AG04450 (cell line): ENCODE measurements at places on chromosomes 2 and 18.

DNA sequence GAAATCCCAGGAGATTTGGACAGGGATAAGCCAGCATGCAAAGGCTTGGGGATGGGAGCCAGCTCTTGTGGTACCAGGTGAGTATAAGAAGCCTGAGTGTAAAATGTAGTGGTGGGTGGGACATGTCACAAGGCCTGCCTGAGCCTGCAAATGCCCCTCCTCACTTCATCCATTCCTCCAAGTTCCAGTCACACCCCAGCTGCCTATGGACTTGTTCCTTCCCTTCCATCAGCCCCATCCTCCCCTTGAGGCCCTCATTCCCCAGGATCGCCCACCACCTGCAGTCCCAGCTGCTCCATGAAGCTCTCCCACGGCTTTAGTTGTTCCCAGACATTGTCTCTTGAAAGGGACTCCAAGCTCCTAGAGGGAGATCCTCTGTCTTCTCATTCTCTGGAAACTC lies 81.5 kb downstream of the MARCO start:
- no peak for DNase-seq

DNA sequence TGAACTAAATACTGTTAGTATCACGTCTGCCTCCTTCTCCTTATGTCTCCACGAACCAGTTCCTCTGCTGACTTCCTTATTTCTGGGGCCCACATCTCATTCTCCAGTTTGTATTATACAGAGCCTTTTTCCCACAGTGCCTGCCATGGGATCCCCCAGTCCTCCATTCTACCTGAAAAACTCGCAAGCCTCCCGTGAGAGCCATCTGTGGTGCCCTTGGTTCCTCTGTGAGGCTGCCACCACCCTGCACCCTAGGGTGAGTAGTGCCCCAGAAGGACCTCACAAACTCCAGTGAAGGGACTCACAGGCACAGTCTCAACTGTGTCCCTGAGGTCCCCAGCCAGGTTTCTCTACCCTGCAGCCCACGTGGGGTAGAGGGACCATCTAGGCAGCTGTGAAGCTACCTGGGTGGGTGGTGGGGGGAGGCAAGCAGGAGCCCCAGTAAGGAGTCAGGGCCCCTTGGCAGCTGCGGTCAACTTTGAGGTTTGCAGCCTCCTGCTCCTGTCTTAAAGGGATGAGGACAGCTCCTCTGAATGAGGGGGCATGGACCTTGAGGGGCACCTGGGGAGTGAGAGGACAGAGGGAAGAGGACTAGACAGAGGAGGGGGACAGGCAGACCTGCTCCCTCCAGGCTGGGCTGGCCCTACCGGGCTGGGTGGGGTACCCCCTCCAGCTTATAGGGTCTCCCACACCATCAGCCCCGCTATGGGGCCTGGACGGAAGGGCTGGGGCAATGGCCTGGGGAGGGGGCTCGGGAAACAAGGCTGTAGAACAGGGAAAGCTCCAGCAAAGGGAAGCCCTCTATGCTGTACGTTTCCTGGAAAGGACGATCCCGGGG lies 1.0 kb downstream of the PSTPIP2 start:
- no peak for DNase-seq

GRCh38 chr2:126888046-126888445 lies 10.6 kb upstream of the TEX51 start:
- no peak for DNase-seq

GRCh38 chr2:128589681-128590080 lies 271.0 kb upstream of the HS6ST1 start:
- DNase-seq = no peak

- no peak for DNase-seq
These were observed 258.9 kb downstream of the METTL4 start for GRCh38 chr18:2312440-2312839.

DNA sequence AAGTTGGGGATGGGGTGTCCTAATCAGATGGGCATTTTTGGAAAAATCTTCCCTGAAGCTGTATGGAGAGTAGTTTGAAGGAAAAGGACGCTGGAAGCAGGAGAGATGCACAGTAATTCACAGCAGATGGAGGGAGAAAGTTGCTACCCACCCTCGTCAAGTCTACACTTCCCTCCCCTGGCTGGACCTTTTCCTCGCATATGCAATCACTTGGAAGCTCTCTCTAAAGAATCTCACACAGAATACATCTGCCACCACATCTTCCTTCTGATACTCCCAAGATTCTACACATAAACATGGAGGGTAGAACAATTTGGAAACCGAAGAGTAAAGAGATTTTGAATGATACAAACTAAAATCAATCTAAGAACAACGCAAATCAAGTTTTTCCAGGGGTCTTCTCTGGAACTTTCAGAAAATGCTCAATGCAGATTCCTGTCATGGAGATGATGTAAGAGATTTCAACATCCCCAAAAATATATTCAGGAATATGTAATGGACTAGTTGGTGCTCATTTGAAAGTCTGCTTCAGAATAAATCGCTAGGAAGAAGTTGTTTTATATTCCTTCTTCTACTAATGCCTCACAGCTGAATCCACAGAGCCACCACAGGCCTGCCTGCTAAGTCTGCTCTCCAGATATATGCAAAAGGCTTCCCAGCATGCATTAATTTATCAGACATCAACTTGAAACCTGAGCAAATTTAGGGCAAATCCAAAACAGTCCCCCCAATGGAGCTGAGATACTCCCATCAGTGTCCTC lies 291.5 kb downstream of the LRATD1 start:
- no peak for DNase-seq

DNA sequence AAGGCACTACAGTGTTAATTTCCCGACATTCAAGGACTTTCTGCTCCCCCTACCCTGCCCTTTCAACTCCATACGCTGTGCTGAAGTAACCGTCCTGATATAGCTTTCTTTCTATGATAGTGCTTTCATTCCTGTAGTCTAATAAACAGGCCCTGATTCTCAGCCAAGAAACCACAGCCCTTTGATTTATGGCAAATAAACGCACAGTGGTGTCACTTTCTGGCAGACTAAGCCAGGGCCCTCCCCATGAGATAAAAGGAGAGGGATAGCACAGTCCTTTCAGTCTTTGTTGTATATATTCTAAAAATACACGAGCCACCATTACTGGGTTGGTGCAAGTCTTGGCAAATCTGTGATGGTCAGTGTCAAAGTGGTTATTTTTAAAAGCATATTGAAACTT lies 291.2 kb downstream of the ALPK2 start:
- DNase-seq = no peak

DNA sequence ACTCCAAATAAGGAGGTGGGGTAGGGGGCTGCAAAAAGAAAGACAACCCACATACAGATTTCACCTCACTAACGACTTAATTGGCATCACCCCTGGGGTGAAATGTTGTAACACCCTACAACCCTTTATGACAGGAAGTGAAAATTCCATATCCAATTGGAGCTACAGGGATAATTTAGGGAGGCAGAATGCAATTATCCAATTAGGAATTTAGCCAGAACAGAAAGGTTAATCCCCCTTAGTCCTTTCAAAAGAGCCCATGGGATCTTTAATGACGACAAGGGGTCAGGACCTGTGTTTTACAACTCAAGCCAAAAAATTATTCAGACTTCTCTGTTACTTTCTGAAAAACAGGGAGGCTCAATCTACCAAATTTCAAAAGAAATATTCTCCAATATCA lies 1027.1 kb downstream of the TMEM182 start:
- no peak for DNase-seq
